ENCODE measurements at places on chromosomes 1 and 21. TPM values are rescaled to one million over a fixed set of nuclear protein-coding genes. Genes with fewer than 3 reads are reported as not detected.
A peak's percentile ranks its signal among the peaks of the same experiment; 100 is the strongest.

- DNase-seq, result no peak
Measured at GRCh38 chr21:43286196-43286595, 117.4 kb downstream of the CRYAA start.

- no peak for DNase-seq
Measured at GRCh38 chr1:235614442-235614954, 35.1 kb downstream of the GNG4 start.

- DNase-seq, result no peak
Measured at GRCh38 chr1:164728719-164729118, 169.7 kb downstream of the PBX1 start.

- no peak for DNase-seq
Measured at GRCh38 chr1:89831462-89832120, 10.8 kb downstream of the LRRC8D start.

GRCh38 chr1:162147760-162148159, 78.3 kb downstream of the NOS1AP start:
- DNase-seq, result no peak

GRCh38 chr1:246012341-246012740, 494.7 kb downstream of the SMYD3 start:
- DNase-seq, result no peak

DNA sequence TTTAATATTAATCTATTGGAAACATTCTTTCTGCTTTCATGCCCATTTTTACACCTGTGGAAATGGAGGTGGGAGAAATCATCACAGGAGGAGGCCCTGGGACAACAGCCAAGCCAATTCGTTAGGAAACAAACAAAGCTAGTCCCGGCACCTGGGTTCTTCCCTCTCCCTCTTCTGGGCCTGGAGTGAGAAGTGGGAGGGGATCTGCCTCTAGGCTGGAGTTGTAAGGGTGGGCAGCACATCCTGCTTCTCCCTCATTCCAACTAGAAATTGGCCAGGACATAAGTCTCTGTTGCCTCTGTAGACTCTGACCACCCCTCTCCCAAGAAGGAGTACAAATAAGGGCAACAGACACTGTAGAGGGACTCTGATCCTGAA, 20.2 kb upstream of the ERO1B start:
- DNase-seq, result no peak

DNA sequence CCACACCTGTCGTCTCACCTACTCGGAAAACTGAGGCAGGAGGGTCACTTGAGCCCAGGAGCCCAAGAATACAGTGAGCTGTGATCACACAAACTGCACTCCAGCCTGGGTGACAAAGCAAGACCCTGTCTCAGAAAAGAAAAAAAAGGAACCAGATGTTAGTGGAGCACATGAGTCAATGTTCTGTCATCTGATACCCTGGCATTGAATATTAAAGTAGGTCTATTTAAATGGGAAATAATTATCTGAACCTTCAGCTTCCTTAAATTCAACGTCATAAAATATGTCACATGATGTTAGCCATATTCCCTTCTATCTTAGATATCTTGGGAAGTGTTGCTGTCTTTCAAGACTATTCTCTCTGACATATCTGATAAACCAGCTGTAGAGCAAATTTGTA, 47.3 kb downstream of the NCAM2 start:
- DNase-seq, result no peak

DNA sequence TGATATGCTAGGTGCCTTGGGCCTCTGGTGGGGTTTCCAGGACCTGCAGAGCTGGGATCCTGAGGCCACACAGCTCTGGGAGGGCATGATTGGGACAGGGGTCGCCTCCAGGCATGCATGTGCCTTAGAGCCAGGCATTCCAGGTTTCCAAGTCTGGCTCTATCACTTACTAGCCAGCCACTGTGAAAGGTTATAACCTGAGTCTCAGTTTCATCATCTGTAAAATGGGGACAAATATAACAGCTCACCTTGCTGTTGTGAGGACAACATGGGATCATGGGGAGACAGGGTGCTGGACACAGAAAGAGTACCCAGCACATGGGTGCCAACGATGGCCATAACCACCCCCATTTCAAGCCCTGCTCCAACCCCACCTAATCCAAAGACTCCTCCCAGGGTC, 2.7 kb downstream of the CHI3L1 start:
- no peak for DNase-seq

- peak; percentile 49 for DNase-seq
Measured at GRCh38 chr1:224747578-224747977, 131.5 kb downstream of the CNIH3 start.

DNA sequence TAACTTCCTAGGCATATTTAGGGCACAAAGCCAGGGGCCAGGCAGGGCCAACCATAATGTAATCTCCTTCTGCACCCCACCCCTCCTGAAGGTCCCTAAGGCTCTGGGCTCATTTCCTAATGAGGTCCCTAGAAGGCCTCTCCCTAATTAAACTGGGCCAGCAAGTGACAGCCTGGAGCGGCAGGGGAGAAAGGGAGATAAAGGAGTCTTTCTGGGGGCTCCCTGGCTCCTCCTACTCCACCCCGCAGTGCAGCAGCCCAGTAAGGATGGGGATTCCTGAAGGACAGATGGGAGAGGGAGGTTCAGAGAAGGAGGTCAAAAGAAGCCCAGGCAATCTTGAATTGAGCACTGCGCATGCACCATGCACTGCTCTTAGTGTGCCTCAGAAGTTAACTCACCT, 12.8 kb downstream of the LRP8 start:
- DNase-seq, result no peak

GRCh38 chr1:172167796-172168596, 252.5 kb upstream of the C1orf105 start:
- no peak for DNase-seq

DNA sequence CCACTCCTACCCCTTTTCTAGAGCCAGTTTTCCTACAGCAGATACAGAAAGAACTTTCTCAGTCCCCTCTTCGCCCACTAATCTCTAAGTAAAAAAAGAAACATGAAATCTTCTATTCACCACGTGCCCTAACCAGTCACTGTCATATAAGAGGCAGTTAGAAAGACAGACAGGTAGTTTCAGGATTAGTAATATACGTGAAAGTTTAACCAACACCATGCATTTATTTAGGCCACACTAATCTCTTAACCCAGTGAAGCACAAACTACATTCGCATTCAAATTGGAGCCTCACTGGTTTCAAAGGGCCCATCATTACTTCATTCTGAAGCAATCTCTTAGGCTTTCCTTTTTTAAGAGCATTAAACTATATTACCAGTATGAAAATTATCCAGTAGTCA, 10.1 kb downstream of the GPATCH2 start:
- no peak for DNase-seq

DNA sequence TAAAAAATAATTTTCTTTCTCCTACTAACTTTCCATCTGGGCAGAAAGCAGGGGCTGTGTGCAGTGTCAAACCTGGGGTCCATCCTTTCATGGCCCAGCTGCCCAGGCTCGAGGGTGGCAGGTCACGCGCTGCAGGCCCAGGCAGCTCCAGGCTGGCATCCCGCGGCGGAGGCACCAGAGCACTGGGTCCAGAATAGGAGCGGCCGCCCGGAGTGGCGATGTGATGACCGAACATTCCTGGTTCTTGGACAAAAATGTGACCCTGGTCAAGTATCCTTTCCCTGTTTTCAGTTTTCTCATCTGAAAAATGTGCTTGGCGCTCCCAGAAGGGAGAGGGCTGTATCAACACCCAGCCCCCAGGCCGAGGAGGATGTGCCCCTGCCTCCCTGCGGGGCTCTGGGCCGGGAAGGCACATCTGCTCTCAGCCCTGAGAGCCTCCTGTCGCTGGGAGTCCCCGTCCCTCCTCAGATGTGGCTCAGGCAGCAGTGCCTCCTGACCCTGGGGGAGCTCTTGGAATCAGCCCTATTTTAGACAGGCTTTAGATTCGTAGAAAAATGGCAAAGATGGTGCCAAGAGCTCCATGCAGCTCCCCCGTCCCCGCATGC, 29.3 kb downstream of the SLX9 start:
- DNase-seq, result no peak

DNA sequence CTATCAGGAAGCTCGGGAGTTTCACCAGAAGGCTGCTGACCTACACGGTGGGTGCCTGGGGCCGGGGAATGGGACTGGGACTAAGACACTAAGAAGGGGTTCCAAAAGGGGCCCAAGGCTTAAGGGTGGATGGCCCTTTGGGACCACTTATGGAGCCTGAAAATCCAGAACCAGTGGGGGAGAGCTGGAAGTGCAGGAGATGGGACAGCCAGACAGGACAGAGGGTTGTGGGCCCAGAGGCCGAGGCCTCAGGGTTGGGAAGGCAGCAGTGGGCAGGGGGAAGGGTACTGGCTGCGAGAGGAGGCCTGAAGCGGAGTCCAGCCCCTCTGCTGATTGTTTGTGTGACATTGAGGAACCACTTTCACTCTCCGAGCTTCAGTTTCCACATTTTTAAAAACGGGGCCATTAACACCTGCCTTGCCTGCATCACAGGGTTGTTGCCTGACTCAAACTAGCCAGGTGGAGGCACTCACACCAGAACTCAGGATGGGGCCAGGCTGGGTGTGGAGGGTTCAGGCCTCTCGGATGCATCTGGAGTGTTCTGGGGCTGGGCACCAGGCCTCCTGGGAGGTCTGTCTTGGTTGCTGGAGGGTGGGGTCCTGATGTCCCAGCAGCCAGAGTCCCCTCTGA, 3.0 kb downstream of the TTC24 start:
- peak; percentile 61 for DNase-seq

GRCh38 chr1:175702079-175702795, 41.2 kb downstream of the TNR start:
- no peak for DNase-seq

DNA sequence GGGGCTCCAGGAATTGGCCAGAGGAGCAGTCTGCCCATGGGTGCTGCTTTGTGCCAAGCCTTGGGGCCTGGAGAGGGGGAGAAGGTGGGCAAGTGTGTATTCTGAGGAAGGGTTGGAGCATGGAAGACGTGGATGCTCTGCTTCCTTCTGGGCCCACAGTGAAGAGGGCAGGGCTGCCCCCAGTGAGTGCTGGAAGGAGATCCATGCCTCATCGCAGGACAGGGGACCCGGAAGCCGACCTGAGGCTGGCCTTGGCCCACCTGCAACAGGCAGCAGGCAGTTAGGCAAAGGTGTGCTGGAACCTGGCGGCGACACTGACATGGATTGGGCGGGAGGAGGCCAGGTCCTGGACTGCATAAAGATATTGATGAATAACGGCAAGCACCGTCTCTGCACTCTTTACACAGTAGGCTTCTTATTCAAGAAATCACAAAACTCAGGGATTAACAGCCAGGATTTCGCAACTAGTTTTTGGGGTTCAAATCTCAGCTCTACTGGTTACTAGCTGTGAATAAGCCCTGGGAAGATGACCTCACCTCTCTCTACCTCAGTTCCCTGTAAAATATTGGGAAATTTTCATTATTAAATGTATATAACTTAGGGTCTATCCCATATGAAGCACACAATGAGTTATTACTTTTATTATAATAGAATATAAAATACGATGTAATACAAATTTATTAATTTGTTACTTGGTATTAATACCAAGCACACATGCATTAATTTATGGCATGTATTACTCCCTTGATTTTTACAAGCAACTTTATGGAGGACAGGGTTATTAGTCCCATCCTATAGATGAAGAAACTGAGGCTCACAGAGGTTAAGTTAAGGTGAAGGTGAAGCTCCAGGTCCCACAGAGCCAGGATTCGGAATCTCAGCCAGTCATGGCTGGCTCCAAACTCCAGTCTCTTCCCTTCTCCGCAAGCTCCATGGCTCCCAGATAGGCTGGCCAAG, 62.3 kb downstream of the DHRS3 start:
- no peak for DNase-seq

DNA sequence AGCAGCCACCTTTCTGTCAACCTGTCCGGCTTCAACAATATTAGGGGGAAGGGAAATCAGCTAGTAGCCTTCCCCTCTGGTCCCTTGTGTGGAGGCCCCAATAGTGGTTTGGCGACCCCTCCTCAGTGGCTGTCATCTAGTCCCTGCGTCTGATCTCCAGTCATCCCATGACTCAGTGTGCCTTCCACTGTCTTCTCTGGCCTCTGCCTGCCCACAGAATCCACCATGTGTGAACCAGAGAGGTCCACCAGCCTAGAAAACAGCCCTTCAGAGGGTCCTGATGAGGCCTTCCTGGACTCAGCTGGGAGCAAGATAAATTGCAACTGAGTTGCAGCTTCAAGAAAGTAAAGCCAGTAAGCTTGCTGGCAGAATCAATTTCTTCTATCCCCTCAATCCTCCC, 3.8 kb upstream of the ATXN7L2 start:
- no peak for DNase-seq

DNA sequence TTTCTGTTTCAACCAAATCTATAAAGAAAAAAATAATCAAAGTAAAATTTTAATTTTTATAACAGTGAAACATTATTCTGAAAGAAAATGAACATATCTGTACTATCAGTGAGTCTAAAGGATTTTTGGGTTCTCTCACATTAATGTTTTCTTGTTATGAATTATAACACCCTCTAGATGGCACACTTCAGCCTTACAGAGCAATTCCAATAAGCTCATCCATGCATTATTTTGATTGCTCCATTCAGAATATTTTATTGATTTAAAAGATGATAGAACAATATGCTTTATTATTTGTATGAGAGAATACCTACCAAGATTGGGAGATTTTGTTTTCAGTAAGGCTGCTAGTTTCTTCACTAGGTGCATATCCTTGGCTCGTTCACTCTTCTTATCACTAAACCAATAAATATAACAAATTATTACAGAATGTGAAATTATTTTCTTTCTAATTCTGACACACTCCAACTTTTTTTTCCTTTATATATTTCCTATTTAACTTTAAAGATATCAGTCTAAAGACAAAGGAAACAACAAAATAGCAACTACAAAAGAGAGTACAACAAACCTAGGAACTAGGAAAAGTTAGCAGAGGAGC, 82.4 kb downstream of the RAB3GAP2 start:
- DNase-seq, result no peak

UFC1 gene
- 92.8 TPM for total RNA-seq

FAM177B gene
- not detected for total RNA-seq

ANKRD45 gene
- 0.14 TPM for total RNA-seq

IL20 gene
- total RNA-seq, result not detected
